Central memory CD4-positive, alpha-beta T cell (primary cell): ENCODE measurements at places on chromosomes 13 and 19.

DNA sequence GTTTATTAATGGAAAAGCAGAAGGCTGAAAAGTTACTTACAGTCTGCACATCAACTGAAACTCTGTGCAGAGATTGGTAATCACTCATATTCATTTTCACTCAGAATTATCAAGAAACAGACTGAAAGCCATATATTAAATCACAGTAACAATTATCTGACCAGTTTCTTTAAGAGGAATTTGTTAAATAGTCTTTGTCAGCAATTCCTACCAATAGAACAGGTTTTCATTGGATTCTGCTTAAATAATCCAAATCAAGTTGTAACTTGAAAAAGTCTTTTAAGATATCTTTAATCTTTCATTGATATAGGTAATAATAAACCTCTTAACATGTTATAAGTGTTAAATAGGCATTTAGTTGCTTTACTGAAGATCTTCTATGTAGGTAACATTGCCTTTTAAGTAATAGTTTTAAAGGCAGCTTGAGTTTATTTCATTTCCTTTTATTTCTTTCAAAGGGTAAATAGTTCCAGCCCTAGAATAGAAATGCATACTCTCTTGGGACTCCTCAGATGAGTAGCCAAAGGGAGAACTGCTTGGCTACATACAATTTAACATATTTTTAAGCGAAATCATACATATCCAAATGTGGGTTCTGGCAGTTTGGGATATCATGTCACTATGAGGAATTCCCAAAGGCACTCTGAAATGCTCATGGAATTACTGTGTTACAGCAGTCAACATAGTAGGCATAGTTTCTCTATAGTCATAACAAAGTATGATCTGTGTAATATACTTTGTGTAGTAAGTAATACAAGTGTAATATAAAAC lies 326.0 kb upstream of the SPRY2 start:
- no peak for DNase-seq

DNA sequence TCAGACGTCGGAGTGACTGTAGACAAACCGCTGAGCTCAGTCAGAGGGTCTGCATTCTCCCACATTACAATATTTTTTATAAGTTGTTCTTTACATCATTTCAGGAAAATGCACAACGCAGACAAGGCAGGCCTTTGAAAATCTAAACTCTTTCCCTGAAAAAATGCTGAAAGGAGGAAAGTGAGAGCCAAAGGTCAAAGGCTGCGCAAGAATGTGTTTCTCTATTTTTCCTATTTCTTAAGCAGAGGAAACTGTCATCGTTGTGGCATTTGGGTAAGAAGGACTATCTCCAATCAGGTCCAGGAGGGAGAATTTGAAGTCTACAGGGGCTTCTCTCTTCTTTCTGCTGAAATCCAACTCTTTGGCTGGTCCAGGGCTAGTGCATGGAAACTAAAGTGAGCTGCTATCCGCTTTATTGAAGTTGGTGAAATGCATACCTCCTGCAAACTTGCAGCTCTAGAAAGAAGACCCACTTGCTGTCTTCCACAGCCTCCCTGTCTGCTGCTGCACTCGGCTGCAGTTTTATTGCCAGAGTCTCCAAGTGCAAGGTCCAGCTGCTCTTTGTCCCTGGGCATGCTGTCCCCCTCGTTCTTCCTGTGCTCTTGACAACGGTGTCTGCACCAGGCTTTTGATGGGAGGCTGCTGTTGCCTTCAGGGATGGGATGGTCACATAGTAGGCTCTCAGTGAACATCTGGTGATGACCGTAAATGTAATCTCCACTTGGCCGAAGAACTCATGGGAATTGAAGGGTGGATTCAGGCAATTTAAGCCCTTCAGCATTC lies 31.2 kb downstream of the ZNF536 start:
- DNase-seq, result no peak

GRCh38 chr13:48156466-48156865 lies 61.6 kb upstream of the MED4 start:
- DNase-seq, result peak; percentile 73

DNA sequence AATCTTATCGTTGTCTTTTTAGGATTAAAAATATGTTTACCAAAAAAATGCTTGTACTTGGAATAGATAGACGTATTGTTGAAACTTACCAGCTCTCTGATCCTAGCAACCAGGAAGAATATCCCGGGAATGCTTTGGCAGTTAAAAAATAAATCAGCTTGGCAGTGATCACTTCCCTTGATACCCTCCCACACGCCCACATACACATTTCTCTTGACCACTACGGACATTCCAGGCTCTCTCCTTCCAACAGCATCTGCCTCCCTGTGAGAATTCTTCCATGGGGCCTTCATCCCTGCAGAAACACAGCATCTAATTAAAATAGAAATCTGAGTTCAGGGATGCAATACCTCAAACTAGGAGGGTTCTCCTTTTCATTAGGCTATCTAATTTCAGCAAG lies 57.9 kb downstream of the THSD1 start:
- no peak for DNase-seq

- no peak for DNase-seq
Measured at GRCh38 chr19:55368106-55368505, 2.2 kb downstream of the IL11 start.

DNA sequence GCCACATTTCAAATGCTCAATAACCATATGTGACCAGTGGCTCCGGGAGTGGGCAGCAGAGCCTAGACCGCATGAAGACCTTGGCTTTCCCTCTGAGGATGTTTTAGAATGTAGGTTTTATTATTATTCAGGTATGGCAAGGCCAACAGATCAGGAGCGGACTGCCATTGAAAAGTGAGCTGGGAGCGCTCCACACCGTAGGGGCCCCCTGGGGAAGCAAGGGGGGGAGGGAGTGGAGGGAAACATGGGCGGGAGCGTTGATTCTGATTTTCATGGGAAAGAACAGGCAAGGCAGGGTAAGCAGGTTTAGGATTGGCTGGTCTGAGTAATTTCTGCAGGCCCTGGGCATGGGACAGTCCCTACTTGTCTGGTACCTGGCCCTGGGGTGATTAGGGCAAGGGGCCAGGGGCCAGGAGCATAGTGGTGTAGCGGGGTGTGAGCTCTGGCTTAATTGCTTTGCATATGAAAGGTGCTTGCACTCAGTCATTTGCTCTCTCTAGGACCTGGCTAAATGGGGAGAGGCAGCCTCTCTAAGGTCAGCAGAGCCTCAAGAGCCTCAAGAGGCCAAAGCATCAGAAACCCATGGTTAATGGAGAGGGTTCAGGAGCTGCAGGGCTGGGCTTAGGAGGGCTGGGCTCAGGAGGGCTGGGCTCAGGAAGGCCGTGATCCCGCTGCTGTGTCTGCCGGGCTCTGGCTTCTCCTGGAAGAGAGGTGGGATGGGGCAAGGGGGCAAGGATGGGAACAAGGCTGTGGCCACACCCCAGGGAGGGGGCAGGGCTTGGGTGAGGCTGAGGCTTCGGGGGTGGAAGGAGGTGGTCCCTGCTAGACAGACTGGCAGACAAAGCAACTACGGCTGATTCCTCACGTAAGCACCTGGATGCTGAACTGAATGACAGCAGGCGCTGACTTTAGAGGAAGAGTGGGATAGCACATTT lies 82.0 kb upstream of the WASF3 start:
- DNase-seq, result no peak

DNA sequence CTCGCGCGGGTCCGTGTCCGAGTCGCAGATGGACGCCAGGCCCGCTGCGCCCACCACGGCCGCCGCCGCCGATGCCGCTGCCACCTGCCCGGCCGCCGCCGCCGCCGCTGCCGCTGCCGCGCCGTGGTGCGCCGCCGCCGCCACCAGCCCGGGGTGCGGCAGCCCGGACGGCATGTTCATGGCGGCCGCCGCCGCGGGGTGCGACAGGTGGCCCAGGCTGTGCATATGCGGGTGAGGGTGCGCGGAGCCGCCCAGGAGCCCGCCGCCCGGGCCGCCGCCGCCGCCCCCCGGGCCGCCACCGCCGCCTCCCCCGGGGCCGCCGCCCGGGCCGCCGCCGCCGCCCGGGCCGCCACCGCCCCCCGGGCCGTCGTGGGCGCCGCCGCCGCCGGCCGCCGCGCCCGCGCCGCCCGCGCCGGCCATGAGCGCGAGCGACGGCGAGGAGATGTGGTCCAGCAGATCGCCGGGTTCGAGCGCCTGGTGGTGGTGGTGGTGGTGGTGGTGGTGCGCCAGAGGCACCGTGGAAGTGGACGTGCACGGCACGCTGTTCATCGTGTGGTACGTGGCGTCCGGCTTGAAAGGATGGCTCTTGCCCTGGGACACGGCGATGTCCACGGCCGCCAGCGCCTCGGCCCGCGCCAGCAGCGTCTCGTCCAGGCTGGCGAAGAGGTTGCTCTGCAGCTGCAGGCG lies 1.3 kb downstream of the POU4F1 start:
- no peak for DNase-seq

GRCh38 chr13:41568143-41568971 lies 111.0 kb downstream of the RGCC start:
- no peak for DNase-seq

DNA sequence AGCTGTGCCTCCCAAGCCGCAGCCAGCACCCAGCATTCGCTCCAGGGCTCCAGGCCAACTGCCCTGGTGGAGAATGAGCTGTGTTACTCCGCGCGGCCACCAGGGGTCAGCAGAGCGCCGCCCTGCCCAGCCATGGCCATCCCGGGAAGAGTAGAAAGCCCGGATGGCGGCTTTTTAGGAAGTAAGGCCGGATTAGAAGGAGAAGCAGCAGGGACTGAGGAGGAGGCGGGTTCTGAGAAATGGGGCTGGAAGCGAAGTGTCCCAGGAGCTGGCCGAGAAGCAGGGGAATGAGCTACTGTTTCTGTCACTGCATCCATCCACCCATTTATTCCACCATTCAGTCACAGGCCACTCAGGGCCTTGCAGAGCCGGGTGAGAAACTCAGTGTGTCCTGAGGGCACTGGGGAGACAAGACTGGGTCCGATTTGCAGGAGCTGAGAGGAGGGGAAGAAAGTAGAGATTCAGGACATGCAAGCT lies 6.6 kb upstream of the NPAS1 start:
- DNase-seq, result peak; percentile 45

DNA sequence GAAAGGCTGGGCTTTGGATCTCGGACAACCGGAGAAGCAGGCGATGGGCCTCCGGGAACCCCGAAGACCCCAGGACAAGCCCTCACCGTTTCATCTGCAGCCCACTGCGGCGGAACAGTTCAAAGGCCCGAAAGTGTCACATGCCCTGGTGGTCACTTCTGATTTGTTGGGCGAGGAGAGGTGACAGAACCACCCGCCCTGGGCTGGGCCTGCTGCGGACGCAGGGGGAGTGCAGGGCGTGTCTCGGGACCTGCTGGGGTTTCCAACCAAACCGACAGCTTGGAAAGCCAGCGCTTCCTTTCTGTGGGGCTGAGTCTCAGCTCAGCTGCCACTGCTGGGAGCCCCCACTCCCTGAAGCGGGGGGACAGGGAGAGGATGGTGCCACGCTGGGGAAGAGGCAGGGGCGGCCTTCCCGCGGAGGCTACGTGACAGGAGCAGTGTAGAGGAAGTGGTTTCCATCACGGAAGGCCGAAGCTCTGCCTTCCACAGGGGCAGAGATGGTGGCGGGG lies 22.8 kb upstream of the ZBTB7A start:
- peak; percentile 40 for DNase-seq

DNA sequence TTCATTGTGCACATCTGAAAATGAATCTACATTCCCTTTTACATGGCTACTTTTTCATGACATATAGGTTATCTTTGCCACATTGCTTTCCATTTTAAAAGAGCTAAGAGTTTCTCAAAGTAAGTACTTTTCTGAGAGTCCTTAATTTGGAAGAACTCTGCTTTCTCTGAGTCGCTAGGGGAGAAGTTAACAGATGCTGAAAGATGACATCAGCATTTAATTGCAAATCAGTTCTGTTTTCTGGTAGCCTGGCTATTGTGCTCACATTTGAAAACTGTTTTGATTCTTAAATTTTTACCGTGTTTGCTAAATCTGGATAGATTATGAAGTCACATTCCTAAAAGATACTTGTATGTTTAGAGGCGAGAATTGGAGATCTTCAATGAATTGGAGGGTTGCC lies 107.7 kb upstream of the C1QTNF9B start:
- DNase-seq, result no peak

GRCh38 chr13:77042566-77043177 lies 15.7 kb upstream of the FBXL3 start:
- no peak for DNase-seq

- no peak for DNase-seq
Measured at GRCh38 chr13:48778610-48779009, 124.9 kb downstream of the CYSLTR2 start.

- DNase-seq, result no peak
Measured at GRCh38 chr19:10118960-10119359, 739 bp downstream of the EIF3G start.

DNA sequence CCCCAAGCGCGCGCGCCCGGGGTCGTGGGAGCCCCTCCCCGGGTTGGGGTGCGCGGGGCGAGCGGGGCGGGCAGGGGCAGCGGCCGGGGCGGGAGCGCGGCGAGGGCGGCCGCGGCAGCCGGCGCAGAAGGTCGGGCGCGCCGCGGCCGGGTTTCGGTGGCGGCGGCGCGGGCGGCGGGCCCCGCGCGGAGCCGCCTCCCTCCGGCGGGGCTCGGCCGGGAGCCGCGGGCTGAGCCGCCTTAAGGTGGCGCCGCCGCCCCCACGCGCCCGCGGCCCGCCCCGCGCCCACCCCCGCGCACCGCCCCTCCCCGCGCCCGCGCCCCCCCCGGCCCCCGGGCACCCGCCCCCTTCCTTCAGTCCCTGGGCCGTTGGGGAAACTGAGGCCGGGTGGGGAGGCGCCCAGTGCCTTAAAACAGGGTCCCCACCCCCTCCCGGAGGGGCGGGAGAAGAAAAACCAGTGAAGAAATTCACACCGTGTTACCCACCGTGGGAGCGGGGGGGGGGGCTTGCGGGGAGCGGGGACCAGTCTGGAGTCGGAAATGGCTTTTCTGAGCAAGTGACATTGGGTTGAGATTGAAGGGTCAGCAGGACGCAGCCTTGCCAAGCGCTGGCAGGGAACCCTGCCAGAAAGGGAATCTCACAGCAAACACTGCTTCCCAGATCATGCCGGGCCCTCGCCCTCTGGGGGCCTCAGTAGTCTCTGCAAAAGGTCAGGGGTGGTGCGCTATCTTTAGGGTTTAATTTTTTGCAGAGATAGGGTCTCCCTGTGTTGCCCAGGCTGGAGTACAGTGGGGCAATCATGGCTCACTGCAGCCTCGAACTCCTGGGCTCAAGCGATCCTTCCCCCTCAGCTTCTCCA lies at the start of gene TLE2:
Gene TLE2 (minus strand): TSS at position 216 of the 859 bp plus-strand sequence. CDS start 376 bp downstream, outside the sequence.
- DNase-seq, result no peak

- no peak for DNase-seq
Measured at GRCh38 chr19:28420811-28421550, 792.0 kb downstream of the UQCRFS1 start.

DNA sequence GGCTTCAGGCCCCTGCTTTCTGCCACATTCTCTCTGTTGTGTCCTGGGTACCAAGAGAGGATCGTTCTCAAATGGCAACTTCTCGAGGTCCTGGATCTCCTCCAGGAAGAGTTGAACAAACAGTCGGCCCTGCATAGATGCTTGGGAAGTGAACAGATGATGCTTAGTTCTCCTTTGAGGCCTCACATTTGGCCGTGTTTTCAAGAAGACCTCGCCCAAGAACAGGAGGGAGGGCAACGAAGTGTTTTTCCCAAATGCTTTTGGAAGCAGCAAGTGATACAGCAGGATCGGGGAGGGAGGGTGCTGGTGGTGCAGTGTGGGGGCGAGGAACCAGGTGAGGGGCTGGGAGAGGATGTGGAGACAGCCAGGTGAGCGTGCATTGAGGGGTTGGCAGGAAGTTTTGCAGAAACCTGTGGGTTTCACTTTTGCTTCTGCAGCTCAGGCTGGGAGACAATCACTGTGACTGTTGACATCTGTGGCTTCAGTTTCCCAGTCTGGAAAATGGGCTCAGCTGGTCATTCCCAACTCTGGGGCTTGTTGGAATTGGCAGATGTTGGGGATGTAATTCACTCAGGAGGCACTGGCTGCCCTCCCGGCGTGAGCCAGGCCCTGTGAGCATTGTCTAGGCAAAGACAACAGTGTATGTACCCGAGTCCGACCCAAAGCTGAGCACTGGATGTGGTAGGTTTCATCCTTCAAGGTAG lies 21.6 kb downstream of the MAST3 start:
- peak; percentile 72 for DNase-seq

- peak; percentile 43 for DNase-seq
Measured at GRCh38 chr19:35044317-35045117, 3.0 kb downstream of the HPN start.
